SJSA1 (cell line): ENCODE measurements at places on chromosomes 3 and 15. TPM values are rescaled to one million over a fixed set of nuclear protein-coding genes. Genes with fewer than 3 reads are reported as not detected.

The INAFM2 gene
- 89.8 and 101 TPM in 2 replicates for total RNA-seq

The IDH2 gene
- 45.0 and 66.6 TPM in 2 replicates for total RNA-seq

The OIP5 gene
- 31.1 and 43.4 TPM in 2 replicates for total RNA-seq

- no peak overlapping the region for H3K4me3 ChIP-seq
- H3K27me3 ChIP-seq: no peaks in the 10 kb centered on the region
- no peak for DNase-seq
- peaks cover 78% of the 10 kb centered on the region for H3K4me1 ChIP-seq
- H3K36me3 ChIP-seq: peaks cover 4% of the 10 kb centered on the region
- H3K27ac ChIP-seq: peak overlapping the region; percentile 50; the same call in 1 of the 2 replicates
Measured at GRCh38 chr15:67134067-67134838, 68.9 kb downstream of the SMAD3 start.

DNA sequence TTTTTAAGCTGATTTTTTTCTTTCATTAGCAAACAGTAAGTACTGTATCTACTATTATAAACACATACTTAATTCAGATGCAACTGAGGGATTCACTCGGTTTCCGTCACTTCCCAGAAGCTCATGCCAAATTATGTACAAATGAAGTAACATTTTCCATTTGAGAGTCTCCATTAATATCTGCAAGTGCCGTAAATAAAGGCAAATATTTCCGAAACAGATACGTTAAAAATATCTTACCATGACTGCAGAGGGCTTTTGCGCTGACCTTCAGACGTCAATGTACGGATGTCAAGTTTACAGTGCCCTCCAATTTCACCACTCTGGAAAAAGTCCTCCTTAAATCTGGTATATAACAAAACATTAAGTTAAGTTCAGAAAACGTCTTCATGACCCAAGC lies 9.3 kb downstream of the EOGT start:
- peaks cover 59% of the 10 kb centered on the region for H3K36me3 ChIP-seq
- no peak for DNase-seq
- no peaks in the 10 kb centered on the region for H3K27me3 ChIP-seq
- H3K4me1 ChIP-seq: peaks cover 4% of the 10 kb centered on the region
